ENCODE measurements at places on chromosomes 4 and X. TPM values are rescaled to one million over a fixed set of nuclear protein-coding genes. Genes with fewer than 3 reads are reported as not detected.

GRCh38 chr4:139965789-139966188 lies 188.2 kb downstream of the MAML3 start:
- no peak for DNase-seq

GRCh38 chrX:24081661-24082154 lies 27.0 kb downstream of the EIF2S3 start:
- DNase-seq: peak; percentile 79

DNA sequence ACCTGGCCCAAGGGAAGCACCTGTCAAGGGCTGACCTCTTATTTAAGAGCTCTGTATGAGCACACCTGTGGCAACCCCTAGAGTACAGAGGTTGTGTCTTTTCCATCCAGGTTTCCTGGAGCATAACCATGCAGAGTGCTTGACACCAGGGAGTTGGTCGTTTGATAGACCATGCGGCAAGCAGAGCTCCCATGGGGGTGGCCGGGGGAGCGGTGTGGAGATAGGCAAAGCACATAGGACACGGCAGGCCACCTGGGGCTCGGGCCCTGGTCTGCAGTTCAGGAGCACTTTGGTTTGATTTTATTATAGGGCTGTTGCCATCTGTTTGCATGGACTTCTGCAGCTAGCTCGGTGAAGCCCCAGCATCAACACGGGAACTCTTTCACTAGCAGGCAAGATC lies 95.0 kb upstream of the MTM1 start:
- DNase-seq: no peak

DNA sequence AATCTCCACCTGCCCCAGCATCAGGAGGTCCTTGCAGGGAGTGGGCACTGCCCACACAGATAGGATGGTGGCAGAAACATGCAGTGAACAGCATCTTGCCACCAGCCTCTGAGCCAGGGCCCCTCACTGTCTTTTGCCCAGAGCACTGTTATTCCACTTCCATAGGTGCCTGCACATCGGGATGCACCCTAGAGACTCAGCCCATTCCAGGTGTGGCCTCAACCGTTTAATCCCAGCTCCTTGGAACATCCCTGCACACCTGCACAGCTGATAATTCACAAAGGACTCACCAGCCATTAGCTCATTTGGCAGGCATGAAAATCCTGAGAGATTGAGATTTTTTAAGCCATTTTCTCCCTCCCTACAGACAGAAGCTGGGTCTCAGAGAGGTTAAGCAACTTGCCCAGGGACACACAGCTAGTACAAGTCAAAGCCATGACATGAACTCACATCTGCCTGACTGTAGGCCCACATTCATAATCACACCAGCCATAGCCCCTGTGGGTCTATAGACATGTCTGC lies 116.3 kb downstream of the EFNB1 start:
- DNase-seq: no peak

DNA sequence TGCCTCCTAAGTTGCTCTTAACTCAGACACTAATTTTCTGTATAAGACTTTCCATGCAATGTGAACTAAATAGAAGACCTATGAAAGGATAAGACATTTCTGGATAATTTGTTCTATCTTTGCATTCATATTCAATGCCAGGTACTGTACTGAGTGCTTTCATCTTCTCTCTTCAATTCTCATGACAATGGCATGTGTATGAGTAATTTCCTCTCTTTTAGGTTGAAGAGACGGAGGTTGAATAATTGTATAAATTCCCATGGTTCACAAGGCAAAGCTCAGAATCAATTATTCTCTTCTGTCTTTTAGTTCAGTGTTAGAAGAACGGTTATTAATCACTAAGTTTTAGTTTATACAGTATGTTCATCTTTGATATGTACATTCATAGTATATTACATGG lies 29.3 kb upstream of the CFAP299 start:
- no peak for DNase-seq

GRCh38 chrX:11953615-11954014 lies 184.7 kb upstream of the FRMPD4 start:
- DNase-seq: peak; percentile 34

DNA sequence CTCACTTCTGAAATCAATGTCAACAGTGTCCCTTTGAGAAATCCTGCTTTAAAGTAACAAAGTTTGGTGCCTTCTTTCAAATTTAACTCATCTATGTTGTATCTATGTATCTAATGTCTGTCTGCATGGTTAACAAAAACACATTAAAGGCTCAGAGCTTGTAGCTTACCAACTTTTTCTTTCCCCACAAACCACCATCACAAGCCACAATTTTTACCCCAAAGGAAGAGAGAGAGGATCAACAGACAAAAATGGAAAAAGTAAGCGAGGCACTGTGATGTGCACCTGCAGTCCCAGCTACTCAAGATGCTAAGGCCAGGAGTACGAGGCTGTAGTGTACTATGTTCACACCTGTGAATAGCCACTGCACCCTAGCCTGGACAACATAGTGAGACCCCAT lies 17.2 kb downstream of the ATRX start:
- no peak for DNase-seq

DNA sequence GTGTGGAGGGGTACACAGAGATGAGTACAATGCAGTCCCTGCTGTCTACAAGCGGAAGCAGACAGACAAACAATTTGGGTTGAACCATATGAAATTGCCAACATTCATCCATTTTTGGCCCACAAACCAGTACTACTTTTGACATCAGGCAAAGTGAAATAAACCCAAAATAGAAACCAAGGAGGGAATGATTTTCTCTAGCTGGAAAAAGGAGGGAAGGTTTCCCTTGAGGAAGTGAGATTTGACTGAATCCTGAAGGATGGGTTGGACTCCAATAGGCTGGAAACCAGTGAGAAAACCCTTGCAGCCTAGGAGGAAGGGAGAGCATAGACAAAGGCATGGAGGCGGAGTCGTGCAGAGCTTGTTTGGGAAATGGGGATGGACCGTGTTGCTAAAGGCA lies 63.5 kb upstream of the PJA1 start:
- peak; percentile 8 for DNase-seq

DNA sequence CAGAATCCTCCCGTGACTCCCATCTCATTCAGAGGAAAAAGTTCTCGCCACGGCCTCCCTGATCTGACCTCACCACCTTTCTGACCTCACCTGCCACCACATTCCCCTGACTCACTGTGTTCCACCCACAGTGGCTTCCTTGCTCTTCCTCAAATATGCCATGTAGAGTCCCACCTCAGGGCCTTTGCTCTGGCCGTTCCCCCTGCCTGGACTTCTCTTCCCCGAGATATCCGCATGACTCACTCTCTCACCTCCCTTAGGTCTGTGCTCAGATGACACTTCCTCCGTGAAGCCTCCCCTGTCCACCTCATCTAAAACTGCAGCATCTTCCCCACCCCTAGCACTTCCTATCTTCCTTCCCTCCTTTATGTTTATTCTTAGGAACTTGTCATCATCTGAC lies 7.2 kb upstream of the TSPYL2 start:
- no peak for DNase-seq

DNA sequence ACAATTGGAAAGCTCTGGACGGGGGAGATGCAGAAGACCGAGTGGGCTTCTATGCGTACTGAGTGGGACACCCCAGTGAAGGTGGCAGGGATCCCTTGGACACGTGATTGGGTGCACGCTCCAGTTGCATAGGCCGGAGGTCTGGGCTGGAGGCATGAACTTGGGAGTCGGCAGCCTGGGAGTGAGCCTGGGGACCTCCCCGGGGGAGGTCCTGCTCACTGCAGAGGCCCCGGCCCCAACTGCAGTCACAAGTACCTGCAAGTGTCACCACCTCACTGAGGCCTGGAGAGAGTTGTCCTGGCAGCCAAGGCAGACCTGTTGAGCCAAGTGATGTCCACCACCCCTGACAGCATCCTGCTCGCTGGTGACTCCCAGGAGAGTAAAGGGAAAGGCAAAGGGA lies 49.3 kb upstream of the HMX1 start:
- DNase-seq: no peak

DNA sequence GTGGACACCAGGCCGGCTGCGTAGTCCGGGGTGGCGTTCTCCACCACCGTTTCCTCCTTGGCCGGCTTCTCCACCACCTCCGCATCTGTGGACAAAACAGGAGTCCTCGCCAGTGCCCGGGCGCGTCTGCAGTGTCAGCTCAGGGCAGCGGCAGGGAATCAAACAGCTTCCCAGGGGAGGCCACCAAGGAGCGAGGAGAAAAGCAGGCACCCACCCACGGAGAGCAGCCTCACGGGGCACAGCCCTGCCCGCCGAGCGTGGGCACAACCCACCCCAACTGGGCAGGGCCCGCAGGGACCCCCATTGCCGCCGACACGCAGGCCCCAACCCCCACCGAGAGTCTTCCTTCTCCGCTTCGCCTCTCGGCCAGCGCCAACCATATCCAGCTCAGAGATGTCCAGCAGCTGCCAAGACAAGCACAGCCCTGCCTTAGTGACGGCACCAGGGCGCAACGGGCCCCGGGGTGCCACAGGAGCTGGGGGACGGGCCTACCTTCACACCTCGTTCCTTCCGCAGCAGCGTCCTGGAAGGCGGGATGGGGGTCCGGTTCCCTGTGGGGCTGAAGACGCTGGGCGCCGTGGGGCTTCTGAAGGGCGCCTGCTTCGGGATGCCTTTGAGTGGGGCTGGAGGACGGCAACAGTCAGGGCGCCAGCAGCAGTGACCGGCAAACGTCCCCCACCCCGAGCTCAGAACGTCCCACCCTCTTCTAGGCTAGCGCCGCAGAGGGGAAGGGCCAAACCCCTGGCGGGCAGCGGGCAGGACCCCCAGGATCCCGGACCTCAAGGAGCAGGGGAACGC lies 22.8 kb downstream of the NELFA start:
- DNase-seq: no peak

CITED1 gene
- 1.0 TPM for total RNA-seq

ARSD gene
- 6.6 TPM for total RNA-seq

CYLC1 gene
- total RNA-seq: not detected

CHM gene
- total RNA-seq: 8.0 TPM

SHROOM2 gene
- 0.39 TPM for total RNA-seq

PUDP gene
- total RNA-seq: 4.9 TPM

MSL3 gene
- total RNA-seq: 33.9 TPM

FGF13 gene
- 0.05 TPM for total RNA-seq

All from MG63 (cell line).